ENCODE measurements at places on chromosomes 6 and 20.

GRCh38 chr6:81777586-81778268 lies 25.2 kb upstream of the TENT5A start:
- no peak for DNase-seq

GRCh38 chr20:39800111-39800510 lies 838.0 kb downstream of the DHX35 start:
- DNase-seq: no peak

- no peak for DNase-seq
Observed at GRCh38 chr6:129345890-129346289, 364.1 kb downstream of the ARHGAP18 start.

DNA sequence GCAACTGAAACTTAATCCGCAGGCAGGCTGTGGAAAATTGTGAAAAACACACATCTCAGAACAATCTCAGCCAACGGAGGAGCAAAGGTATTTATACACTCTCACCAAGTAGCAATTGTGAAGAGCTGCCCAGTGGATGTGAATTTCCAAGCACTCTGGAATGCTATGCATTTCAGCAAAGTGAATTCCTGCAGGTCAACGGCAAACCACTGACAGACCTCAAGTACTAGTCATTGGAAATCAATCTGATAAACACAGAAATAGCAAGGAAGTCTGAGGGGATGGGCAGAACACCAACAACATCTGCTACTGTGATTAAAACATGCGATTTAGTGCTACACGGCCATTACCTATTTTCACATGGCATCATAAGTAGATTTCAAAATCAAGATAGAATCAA lies 429.1 kb downstream of the HTR1B start:
- no peak for DNase-seq

DNA sequence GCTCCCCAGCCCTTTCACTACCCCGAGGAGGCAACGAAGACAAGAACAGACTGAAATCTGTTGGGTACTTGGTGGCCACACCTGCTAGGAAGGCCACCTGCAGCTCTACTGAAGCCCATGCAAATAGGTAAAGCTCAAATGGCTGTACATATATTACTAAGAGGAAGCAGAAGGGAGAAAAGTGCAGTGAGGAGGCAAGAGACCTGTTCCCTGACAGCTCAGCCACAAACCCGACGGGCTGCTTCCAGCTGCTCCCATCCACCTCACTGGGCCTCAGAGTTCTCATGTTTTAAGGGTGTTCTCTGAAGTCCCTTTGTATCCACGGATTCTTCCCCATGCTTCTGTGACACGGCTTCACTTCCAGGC lies 24.6 kb downstream of the TRAM2 start:
- DNase-seq: no peak

DNA sequence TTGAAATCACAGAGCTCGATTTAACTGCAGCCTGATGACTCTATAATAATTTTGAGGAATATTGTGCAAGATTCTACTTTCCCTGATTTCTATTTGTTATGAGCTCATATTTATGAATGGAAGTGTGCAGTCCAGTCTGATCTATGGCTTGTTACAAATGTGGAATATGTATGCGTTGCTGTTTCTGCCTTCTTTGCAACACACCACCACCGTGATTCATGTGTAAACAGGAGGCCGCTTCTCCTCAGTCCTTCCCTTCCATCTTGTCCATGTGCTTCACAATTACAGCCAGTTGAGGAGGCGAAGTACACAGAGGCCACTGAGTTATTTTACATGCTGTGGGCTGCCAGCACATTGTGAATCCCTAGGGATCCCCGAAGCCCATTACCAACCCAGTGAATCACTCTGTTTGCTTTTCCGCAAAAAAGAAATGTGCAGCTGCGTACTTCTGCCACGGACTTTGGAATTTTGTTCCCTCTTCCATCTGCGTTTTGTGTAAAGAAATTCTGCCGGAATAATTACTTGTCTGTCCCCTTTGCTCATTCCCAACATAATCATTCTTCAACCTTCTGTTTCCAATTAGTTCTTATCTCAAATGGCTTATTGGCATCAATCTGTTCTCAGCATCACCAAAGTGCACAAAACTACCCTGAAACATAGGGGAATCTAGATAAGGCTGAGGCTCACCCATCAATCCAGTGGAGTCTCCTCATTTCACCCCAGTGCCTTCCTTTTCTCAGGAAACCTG lies 551.6 kb upstream of the CITED2 start:
- no peak for DNase-seq
